Stimulated activated CD4-positive, alpha-beta T cell treated with anti-CD3 and anti-CD28 coated beads, Interleukin-4, amount 100 ng/mL, for 24 hours (primary cell): ENCODE measurements at places on chromosomes 1 and 21.

DNA sequence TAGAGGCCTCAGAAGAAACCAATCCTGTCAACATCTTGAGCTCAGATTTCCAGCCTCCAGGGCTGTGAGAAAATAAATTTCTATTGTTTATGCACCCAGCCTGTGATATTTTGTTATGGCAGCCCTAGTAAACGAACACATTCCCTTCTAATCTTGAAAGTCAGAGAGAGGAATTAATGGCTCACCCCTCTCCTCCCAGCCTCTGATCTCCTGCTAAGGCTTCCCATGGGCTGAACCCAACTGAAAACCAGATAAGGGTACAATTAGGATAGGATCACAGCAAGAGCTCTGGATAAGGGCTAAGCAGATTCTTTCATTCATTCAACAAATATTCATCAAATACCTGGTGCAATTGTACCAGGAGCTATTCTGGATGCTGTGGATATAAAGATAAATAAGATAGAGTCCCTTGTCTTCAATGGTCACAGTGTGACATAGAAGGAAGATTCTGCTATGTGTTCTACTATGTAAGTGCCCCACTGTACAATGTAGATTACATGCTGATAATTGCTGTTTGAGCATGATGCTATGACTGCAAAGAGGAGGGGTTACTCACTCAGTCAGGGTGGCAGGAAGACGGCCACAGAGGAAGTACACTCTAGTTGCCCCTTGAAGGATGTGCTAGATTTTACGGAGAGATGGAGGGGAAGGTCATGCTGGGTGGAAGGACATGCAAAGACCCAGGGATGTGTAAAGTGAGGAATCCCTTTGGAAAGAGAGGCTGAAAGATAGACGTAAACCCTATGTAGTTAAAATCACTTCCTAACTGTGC lies 203.3 kb upstream of the JUN start:
- DNase-seq: no peak

GRCh38 chr1:111032295-111032897 lies 68.7 kb upstream of the LRIF1 start:
- DNase-seq: peak; percentile 57

DNA sequence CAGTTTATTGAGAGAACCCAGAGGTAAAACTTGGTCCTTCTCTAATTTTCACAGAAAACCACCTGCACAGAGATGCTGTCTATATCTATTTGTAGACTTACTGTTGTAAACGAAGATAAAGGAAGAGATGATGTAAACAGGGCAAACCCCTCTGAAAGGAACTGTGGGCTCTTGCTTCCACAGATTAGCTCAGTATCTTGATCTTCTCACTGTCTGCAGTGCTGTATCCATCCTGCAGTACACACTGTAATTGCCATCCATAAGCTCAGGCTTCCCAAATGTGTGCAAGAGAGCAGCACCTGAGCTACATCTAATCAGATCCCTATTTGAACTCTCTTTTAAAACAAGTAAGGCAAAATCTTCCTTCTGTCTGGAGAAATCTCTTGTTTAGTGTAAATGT lies 16.6 kb upstream of the RWDD3 start:
- no peak for DNase-seq

- no peak for DNase-seq
Measured at GRCh38 chr1:232223183-232223708, 406.7 kb downstream of the SIPA1L2 start.

DNA sequence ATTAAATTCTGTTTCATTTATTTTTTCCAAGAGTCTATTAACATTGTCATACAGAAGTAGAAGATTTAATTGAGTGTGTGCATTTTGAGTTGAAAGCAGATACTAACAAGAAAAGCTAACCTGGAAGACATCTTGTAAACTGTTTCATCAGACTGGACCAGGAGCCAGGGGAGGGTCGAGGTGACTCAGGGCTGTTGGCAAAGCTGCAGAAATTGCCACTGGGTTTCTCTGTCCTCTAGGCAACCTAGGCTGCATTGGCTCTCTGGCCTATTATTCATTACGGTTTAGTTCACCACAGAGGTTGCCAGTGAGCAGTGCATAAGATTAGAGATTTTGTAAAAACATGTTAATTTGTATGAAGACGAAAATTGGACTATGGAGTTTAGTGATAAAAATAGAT lies 27.5 kb downstream of the ERG start:
- DNase-seq: no peak

DNA sequence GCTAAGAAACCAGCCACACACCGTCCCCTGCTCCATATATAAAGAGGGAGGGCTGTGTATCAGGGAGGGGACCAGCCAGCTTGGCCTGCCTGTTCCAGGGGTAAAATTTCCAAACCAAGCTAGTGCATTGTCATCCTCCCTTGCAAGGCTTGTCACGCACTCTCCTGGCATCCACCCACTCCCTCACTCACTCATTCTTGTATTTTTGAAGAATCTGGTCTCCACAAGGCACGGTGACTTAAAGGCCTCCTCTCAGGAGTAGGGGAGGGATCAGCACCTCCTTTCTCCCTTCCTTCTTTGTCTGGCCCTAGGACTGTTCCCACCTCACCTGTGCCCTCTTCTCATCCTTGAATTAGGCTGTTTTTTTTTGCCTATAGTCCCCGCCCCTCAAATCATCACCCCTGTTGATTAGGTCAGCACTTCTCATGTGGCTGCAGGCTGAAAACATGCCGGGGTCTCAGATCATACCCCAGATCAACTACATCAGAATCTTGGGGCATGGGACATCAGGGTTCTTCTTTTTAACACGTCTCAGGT lies 5.0 kb downstream of the ABCA4 start:
- no peak for DNase-seq

DNA sequence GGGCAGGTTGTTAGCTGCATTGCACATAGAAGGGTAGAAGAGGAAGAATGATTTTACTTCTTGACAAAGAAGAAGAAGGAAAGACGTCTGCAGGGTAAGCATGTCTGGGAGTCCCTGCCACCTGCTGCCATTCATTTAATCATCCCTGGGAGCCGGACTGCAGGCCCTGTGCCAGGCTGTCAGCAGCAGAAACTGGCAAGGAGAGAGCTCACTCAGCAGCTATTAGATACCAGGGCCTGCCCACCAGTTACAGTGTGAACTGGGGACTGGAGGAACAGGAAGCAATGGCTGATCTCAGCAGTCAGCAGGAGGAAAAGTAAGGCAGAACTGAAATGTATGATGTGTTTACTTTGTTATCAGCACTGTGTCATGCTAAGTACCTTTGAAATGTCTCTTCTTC lies 75.7 kb upstream of the C1orf87 start:
- no peak for DNase-seq

DNA sequence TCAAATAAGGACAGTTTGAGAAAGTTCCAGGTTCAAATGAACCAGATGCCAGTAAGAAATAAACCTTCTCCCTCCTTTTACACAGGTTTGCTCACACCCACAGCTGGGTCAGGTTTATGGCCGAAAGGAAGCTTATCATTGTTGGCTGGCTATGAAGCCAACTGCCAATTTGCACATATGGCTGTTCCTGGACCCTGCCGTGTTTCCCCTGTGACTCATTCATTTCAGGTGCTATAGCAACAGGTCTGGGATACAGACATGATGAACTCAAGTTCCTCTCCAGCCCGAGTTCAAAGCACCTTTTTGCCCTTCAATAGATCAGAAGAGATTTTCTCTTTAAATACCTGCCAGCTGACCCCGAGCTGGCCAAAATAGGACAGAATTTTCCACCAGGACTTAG lies 134.4 kb upstream of the SMYD2 start:
- DNase-seq: no peak

DNA sequence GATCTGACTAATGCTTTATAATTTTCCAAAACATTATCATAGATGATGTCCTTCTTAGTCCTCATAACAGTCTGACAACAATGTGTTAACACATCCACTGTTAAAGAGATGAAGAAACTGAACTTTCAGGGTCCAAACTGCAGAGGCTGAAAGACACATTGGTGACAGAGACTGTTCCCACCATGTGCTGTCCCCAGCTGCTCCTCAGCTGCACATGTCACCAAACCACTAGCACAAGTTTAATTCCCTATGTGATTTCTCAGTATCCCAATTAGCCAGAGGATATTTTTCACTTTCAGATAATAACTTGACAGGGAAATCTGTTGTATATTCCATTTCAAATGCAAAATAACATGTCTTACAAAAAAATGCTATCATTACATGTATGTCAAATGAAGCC lies 24.6 kb downstream of the LAMC2 start:
- no peak for DNase-seq

GRCh38 chr1:15316510-15316909 lies 69.5 kb downstream of the FHAD1 start:
- DNase-seq: no peak

DNA sequence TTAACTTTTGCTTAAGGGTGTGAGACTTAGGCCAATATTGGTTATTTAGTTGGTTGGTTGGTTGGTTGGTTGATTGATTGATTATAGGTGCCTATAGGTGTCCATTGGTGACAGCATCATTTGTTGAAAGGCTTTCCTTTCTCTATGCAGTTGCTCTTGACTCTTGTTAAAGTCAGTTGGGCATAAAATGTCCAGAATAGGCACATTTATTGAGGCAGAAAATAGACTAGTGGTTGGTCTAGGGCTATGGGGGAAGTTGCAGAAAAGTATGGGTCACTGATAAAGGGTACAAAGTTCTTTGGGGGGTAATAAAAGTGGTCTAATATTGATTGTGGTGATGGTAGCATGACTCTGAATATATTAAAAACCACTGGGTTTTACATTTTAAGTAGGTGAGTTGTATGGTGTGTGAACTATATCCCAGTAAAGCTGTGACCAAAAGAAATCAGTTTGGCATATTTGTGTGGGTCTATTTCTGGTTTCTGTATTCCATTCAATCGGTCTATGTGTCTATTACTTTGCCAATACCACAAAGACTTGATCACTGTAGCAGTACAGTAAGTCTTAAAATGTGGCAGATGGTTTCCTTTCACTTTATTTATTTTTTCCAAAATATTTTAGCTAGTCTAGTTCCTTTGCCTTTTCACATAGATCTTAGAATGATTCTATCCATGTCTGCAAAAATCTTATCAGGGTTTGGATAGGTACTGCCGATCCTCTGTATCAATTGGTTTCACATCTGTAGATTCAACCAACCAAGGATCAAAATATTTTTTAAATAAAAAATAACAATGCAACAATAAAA lies 63.0 kb downstream of the ATP1A1 start:
- DNase-seq: no peak

- no peak for DNase-seq
Measured at GRCh38 chr21:46100906-46101305, 3.0 kb downstream of the COL6A2 start.

GRCh38 chr1:41349361-41350054 lies 11.7 kb upstream of the FOXO6 start:
- DNase-seq: no peak

- DNase-seq: no peak
Measured at GRCh38 chr21:16437586-16437985, 707.8 kb downstream of the USP25 start.

DNA sequence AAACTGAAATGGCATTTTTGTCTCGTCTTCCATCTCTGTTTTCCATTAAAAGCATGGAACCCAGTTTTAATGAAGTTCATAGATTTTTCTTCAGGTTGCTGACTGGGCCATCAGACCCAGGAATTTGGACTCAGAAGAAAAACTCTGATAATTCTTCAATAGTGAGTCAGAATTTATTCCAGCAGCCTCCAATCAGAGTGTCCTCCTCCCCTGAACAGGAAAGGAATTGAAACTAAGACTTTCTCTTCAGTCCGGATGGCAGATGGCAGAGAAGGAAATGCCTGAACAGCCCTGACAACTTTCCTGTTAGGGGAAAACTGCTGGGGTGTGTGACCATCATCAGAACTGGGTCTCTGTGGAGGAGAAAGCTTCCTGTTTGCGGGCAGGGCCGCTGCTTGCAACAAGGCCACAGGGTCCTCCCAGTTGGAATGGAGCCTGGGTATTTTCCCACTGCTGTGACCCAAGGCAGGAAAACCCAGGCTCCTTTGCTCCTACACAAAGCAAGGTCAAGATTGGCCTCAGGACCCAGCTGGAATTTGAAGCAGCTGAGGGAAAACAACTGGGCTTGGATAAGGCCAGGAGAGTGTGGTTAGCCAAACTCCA lies 20.7 kb downstream of the CD34 start:
- no peak for DNase-seq

- DNase-seq: peak; percentile 59
Measured at GRCh38 chr1:33255347-33256220, 708 bp upstream of the ZNF362 start.

DNA sequence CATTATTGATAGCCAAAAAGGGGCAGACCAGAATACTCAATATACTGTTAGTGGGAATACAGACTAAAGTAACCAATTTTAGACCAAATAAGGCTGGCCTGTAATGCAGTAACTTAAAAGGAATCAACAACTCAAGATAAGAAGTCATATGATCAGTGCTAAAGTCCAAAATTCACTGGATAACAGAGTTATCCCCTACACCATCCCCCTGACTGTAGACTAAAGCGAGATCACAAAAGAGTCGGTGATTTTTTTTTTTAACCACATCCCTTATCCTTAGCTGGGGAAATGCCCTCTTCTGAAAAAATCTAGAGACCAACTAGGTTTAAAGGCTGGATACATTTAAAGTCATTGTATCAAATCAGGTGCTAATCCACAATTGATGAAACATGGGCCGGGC lies 7.7 kb downstream of the UBR4 start:
- no peak for DNase-seq

DNA sequence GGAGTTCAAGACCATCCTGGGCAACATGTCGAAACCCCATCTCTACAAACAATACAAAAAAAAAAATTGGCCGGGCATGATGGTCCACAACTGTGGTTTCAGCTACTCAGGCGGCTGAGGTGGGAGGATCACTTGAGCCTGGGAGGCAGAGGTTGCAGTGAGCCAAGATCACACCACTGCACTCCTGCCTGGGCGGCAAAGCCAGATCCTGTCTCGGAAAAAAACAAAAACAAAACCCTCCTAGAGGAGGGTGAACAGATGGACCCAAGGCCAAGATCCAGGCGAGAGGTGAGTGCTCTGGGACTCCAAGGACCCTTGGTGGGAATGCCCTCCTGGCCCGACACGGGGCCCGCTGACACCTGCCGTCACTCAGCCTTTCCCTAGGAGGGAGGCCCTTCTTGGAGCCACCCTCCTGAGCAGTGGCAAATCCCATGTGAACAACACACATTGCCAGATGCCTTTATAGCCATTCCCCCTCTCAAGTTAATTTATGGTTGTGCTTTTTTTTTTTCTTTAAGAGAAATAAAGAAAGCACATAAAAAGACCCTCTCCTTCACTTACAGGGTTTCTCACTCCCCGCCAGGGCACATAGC lies 380 bp downstream of the TFF2 start:
- no peak for DNase-seq

DNA sequence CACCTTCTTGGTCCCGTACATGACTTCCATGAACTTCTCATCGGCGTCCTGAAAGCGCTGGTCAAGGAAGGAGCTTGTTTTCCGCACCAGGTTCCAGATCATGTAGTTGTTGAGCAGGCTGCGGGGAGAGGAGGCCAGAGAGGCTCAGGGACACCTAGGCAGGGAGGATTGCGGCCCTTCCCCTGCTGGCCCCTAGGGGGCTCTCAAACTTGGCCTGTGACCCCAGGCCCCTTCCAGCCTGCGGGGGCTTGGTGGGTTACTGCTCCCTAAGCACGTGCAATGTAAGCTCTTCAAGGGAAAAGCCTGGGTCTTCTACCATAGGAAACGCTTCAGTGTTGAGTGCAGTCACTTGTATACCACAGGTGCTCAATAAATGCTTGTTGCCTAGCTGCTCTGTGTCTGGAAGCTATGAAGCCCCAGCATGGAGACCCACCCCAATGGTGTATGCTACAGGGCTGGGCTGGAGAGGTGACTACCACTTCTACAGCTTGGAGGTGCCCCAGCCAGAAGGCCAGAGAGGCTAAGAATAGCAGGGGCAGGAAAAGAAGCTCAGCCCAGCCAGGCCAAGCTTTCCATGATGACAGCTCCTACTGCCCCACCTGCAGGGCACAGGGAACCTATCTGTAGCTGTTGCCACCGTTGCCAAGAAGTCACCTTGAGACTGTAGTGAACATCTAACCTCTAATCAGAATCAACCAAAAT lies 45.1 kb downstream of the ECE1 start:
- DNase-seq: no peak
